ENCODE measurements at places on chromosomes 7 and 10.

GRCh38 chr7:27200761-27201579 is 1.1 kb upstream of the HOXA13 start:
- no peak for DNase-seq

DNA sequence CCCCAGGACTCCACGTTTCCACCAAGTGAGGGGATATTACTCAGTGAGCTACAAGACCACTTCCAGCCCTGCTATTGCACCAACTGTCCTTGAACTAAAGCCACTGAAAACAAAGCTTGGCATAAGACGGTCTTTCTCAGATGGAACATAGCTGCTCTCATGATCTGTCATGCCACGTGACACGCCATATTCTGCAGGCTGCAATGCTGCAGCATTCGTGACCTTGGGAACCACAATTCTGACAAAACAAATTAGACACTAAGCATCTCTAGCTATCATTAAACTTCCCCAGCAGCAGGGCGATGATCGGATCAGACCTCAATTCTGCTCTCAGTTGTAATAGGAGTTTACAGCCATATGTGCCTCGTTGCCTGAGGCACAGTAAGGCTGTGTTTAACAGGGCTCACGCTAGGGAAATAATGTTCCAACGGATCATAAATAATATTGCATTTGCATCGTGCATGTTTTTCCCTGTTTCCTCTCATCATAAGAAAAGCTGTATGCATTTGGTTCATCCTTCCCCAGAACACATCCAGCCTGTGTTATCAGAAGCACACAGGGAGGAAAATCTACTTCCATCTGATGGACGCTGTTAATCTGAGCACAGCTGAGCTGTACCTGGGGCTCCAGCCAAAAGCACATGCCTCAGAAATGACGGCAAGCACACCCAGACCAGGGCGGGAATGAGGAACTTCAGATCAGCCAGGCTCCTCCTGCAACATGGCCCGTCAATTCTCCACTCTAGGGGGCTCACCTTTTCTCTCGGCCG is 38.6 kb upstream of the CNPY1 start:
- DNase-seq: no peak

DNA sequence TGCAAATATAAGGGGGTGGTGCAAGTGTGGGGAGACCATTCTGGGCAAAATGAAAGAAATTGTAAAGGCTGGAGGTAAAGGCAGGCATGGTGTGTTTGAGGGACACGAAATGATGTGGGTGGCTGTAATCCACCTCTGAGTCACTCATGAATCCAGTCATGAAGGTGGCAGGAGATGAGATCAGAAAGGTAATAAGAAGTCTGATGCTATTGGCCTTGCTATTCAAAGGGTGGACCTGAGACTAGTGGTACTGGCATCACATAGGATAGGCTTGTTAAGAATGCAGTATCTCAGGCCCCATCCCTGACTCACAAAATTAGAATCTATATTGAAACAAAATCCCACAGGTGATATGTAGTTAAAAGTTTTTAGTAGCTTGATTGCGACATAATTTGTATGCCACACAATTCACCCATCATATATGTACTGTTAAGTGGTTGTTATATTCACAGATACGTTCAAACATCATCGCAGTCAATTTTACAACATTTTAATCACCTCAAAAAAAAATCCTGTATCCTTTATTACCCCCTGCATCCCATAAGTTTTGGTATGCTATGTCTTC is 85.6 kb downstream of the ST8SIA6 start:
- no peak for DNase-seq

DNA sequence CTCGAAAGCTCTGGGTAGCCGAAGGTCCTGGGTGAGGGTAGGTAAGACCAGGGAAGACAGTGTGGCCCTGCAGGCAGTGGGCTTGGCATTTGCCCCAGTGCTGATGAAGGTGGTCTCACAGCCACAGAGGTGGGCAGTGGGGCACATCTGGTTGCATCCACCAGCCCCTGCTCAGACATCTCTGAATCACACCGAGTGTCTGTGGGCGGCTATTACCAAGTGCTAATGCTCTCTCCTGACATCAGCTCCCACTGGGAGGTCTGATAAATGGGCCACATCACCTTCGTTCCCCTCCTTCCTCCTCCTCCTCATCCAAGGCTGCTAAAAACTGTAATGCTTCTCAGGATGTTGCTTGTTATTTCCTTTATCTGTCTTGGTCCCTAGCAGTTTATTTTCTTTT is 330.9 kb upstream of the COBL start:
- DNase-seq: no peak

DNA sequence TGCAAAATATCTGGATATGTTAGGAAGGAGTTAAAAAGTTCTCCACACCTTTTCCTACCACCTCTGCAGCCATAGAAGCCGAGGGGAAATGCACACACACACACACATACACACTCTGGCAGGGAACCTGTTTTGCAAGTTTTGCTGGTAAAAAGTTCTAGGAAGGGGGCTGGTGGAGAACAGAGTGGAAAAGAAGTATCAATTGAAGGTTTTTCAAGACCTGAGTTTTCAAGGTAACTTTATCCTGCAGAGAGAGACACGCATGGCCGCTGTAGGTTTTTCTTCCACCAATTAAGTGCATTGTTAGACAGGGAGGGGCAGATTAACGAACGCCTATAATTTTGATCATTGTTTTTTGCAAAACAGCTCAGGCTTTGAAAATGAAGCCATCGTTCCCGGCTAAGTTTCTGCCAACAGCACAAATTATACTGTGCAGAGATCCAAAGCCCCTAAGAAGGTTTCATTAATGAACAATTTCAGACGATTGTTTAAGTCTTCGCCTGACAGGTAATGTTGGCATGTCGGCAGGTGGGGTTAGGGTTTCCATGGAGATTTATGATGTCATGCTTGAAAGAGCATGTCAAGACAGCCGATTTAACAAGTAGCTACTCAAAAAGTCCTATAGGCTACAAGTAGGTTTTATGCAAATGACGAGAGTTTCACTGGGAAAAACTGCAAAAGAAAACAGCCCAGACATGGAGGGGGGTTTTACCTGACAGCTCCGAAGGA is 29.7 kb downstream of the KIAA1217 start:
- DNase-seq: no peak

GRCh38 chr7:155756322-155756721 is 55.9 kb downstream of the SHH start:
- no peak for DNase-seq

DNA sequence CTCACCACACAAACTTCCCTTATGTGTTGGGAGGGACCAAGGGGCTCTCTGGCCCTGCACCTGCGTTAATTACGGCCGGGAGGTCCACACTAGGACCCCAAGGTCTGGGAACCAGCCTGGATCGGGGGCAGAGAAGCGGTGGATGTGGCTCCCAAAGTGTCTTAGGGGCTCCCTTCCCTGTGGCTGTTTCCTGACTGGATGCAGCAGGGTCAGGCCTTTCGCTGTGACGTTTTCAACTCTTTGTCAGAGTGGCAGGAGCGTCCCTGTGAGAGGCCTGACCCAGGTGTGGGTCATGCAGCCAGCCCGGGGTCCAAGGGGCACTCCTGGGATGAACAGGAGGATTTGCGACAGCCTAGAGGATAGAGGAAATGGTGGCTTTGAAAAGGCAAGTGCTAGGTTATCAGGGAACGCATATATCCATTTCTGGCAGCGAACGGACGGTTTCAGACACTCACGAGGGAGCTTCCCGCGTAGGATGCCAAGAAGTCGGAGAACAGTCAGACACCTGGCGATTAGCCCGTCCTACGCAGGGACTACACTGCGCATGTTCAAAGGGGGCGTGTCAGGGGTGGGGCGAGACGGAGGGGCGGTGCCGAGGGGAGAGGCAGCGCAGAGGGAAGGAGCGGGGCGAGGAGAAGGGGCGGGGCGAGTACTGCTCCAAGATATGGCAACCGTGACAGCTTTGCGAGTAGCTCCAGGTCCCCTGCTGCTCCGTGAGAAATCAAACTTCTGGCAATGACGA is 46.2 kb upstream of the ZNF716 start:
- no peak for DNase-seq

GRCh38 chr7:159013181-159013690 is 131.4 kb downstream of the VIPR2 start:
- DNase-seq: no peak

DNA sequence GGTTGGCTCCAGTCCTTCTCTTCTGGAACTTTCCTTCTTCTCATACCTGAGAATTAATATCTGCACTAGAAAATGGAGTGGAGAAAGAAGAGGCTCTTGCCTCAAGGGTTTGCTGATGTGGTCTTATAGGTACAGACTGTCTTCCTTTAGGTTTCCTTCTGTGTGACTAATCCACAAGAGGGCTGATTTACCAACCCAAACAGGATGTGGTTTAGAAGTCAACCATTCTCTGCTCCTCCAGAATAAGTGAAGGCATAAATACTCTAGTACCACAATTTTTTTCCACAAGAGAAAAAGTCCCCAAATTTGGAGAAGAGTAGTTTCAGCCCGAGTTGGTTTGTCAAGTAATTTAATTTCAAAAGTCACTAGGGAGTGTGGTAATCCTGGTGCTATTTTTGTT is 85.8 kb downstream of the NRP1 start:
- no peak for DNase-seq

GRCh38 chr7:22154143-22154529 is 202.8 kb downstream of the RAPGEF5 start:
- no peak for DNase-seq

DNA sequence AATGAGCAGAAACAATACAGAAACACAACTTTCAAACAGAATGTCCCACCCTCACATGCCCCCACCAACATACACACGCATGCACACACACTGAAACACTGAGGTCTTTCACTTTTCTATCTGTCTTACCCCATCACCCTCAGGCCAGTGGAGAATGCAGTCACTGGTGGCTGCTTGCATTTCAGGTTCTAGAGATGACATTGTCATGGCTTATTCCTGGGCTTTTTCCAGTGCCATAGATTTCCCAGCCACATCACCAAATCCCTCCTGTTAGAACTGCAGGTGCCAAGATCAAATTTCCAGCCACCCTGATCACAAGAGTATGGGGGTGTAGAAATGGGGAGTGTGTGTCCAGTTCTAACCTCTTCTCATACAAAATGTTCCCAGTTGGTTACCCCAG is 68.4 kb downstream of the CACNA2D1 start:
- no peak for DNase-seq

DNA sequence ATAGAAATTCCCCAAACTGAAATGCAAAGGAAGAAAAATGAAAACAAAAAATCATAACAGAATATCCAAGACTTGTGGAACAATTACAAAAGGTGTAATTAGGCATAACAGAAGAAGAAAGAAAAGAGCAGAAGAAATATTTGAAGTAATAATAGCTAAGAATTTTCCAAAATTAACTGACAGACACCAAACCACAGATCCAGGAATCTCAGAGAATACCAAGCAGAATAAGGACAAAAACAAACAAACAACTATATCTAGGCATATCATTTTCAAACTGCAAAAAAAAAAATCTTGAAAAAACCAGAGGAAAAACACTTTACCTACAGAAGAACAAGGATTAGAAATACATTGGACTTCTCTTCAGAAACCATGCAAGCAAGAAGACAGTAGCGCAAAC is 25.5 kb downstream of the CFAP70 start:
- no peak for DNase-seq

DNA sequence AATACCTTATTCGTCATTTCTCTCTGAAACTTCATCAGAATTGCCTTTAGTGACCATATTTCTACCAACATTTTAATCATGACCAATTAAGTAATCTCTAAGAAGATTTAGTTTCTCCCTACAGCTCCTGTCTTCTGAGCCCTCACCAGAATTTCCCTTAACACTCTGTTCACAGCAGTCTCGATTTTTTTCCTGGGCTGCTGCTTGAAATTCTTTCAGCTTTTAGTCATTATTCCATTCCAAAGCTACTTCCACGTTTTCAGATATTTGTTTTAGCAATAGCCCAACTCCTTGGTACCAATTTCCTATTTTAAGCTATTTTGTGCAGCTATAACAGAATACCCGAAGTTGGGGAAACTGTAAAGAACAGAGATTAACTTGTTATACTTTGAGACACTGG is 192.4 kb upstream of the DKK1 start:
- DNase-seq: no peak

- DNase-seq: no peak
These were observed 20.1 kb upstream of the TLX1 start for GRCh38 chr10:101110856-101111523.

DNA sequence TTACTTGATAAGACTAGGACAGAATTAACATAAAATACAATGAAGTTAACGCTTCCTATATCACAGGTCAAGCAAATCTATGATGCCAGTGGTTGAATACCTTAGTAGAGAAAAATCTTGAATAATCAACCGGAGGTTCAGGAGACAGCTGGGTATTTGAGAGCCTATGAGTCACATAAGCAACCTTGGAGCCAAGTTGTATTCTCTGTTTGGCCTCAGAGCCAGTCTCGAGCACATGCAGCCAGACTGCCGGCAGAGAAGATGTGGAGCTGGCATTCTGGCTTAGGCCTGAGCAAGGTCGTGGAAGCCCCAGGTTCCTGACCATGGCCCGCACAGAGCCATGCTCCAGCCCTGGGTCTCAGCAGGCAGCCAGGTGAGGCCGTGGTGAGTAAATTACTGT is 90.3 kb downstream of the FAM204A start:
- no peak for DNase-seq

DNA sequence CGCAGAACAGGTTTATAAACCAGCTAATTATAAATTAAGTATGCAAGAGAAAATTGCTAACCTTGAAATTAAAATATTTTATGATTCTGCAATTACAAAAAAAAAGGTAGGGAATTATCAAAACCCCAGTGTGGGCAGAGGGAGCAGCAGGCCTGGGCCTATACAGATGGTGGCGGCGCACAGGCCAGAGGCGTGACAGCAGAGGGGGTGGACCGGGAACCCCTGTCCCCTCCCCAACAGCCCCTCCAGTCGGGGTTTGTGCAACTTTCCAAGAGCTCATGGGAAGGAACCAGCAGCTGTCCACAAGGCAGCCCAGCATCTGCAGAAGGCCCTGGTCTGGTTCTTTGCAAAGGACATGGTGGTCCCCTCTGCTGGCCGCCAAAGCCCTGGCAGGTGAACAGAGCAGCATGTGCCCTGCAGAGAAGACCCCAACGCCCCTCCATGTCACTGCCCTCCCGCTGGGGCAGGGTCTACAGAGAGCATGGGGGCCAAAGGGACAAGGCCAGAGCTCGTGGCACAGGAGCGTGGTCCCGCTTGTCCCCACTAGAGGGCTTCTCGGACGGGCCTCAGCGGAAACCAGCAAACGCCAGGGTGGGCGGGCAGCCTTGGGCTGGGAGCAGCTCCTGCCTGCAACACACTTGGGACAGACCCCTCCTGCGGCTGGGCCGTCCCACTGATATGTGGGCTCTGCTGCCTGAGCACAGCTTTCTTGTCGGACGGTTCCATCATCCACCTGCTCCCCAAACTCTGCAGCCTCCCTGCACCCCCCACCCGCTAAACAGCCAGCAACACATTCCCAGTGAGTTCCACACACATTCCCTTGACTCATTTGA is 75.1 kb downstream of the EBF3 start:
- peak; percentile 44 for DNase-seq

GRCh38 chr7:151143261-151144015 is 24.1 kb downstream of the GBX1 start:
- no peak for DNase-seq

Data from stimulated activated CD8-positive, alpha-beta memory T cell treated with anti-CD3 and anti-CD28 coated beads, Interleukin-2, amount 100 ng/mL, for 48 hours (primary cell).